ENCODE measurements at places on chromosomes 3 and 15. TPM values are rescaled to one million over a fixed set of nuclear protein-coding genes. Genes with fewer than 3 reads are reported as not detected.
A peak's percentile ranks its signal among the peaks of the same experiment; 100 is the strongest.

GRCh38 chr3:22156868-22157267 lies 405.9 kb upstream of the ZNF385D start:
- no peak for DNase-seq
- no peaks in the 10 kb centered on the region for H3K27me3 ChIP-seq
- H3K36me3 ChIP-seq: no peaks in the 10 kb centered on the region
- no peak overlapping the region for H3K27ac ChIP-seq
- no peak overlapping the region for H3K4me3 ChIP-seq

DNA sequence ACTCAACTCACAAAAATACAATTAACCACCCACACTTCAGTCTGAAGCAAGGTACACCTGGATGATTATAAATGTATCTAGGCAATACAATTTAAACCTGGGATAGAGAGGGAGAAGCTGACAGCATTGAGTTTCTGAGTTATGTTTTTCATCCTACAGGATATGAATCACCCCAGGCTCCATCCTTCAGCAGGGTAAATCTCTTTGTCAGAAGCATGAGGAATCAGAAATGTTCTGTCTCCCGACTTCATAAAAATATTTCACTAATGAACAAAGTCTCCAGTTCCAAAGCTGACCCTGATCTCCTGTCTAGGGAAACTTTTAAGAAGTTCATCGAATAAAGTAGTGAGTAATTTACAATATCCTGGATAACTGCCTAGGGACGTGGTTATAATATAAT lies 25.5 kb upstream of the FRMD4B start:
- peak; percentile 14 for DNase-seq
- H3K36me3 ChIP-seq: no peaks in the 10 kb centered on the region
- H3K4me3 ChIP-seq: no peak overlapping the region
- H3K27ac ChIP-seq: no peak overlapping the region
- no peaks in the 10 kb centered on the region for H3K4me1 ChIP-seq

GRCh38 chr3:17894434-17895060 lies 152.1 kb upstream of the TBC1D5 start:
- no peaks in the 10 kb centered on the region for H3K4me1 ChIP-seq
- H3K27me3 ChIP-seq: no peaks in the 10 kb centered on the region
- no peak overlapping the region for H3K27ac ChIP-seq
- no peaks in the 10 kb centered on the region for H3K36me3 ChIP-seq

The TRANK1 gene
- 8.9 TPM for total RNA-seq

- H3K27ac ChIP-seq: no peak overlapping the region
- no peak for DNase-seq
- no peaks in the 10 kb centered on the region for H3K4me1 ChIP-seq
- no peak overlapping the region for H3K4me3 ChIP-seq
- no peaks in the 10 kb centered on the region for H3K36me3 ChIP-seq
- no peaks in the 10 kb centered on the region for H3K27me3 ChIP-seq
Observed at GRCh38 chr3:64880916-64881315, 193.1 kb upstream of the ADAMTS9 start.

DNA sequence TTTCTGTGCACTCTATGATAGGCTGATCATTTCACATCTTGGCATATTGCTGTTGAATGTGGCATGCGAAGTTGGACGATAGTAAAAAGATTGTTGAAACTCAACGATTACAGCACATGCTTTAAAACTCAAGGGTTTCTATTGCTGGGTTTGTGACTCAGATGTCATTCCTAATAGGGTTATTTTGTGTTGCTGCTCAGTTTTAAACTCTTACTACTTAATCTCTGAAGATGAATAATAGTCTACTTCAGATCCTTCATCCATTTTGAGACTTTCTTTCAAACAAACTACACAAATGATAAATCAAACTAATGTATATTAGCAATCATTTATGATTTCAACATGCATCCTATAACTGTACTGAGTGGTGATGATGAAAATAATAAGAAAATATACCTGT lies 71.3 kb upstream of the MBNL1 start:
- 0 out of 2 replicates have a peak, but pooled peaks cover 2% of the 10 kb centered on the region for H3K4me1 ChIP-seq
- peak; percentile 50 for DNase-seq
- H3K4me3 ChIP-seq: no peak overlapping the region
- H3K27ac ChIP-seq: no peak overlapping the region
- no peaks in the 10 kb centered on the region for H3K27me3 ChIP-seq
- H3K36me3 ChIP-seq: no peaks in the 10 kb centered on the region

The GOLGA6B gene
- not detected for total RNA-seq

DNA sequence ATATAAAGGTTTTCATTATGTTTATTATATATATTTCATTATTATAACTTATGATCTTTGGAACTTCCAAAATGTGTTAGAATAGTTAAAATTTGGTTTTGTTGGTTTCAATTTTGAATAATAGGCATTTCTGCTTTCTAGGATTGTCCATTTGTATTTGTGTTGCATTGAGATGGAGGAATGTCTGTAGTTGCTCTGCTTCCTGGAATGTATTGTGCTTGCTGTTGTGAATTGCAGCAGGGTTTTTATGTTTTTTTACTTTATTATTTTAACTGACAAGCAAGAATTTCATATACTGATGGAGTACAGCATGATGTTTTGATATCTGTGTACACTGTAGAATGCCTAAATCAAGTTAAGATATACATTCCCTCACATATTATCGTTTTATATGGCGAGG lies 247.4 kb downstream of the XXYLT1 start:
- no peak overlapping the region for H3K27ac ChIP-seq
- no peaks in the 10 kb centered on the region for H3K4me1 ChIP-seq
- DNase-seq: no peak

The STRA6 gene
- total RNA-seq: not detected

GRCh38 chr3:160540551-160540950 lies 24.8 kb downstream of the KPNA4 start:
- H3K36me3 ChIP-seq: no peaks in the 10 kb centered on the region
- H3K27me3 ChIP-seq: no peaks in the 10 kb centered on the region
- H3K4me1 ChIP-seq: 0 out of 2 replicates have a peak, but pooled peaks cover 2% of the 10 kb centered on the region
- no peak overlapping the region for H3K4me3 ChIP-seq
- H3K27ac ChIP-seq: no peak overlapping the region

DNA sequence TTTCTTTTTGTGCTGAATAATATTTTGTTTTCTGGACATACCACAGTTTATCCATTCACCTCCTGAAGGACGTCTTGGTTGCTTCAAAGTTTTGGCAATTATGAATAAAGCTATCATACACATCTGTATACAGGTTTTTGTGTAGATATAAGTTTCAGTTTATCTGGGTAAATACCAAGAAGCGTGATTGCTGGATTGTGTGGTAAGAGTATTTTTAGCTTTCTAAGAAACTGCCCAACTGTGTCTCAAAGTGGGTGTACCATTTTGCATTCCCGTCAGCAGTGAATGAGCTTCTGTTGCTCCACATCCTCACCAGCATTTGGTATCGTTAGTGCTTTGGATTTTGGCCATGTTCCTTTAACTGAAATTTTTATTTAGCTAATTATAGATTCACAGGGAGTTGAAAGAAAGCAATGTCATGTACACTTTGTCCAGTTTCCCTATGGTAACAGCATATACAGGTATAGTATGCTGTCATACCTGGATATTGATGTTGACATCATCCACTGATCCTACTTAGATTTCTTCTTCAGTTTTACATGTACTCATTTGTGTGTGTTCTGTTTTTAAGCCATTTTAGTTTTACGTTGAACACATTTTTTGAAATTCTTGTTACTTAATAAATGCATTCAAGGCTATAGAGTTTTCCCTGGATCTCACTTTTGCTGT lies 11.9 kb downstream of the ARID3B start:
- H3K36me3 ChIP-seq: peaks cover 16% of the 10 kb centered on the region
- no peaks in the 10 kb centered on the region for H3K27me3 ChIP-seq
- H3K4me3 ChIP-seq: no peak overlapping the region

DNA sequence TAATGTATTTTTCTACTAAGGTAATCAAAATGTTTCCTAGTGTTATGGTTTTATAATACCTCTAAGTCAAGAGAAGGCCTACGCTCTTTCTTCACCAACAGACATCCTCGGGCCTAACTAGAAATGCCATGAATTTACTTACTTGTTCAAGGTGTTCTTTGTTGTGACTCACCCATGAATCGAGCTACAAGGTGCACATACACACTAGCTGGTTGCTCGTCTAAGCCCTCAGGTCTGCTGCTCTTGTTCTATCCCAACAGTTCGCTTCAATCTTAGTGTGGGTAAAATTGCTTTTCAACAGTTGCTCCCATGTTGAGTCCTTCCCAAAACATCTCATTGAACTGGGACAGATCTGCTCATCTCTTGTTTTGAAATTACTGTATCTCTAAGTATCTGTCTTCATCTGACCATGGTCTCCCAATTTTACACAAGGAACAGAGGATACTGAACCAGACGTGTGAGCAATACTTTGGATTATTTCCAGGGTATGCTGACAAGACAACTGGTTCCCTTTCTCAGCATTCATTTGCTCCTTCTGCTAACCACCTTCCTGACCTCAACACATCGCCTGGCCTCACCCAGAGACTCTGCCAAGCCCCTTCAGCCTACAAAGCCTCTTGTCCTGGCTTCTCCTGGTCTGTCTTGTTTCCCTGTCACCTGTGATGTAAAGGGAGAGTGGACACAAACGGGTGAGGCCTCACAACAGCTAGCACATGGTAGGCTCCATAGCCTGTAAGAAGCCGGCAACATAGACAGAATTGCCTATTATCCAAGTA lies 84.2 kb downstream of the NEDD4 start:
- peak overlapping the region; percentile 80 for H3K27ac ChIP-seq
- peak; percentile 70 for DNase-seq
- no peaks in the 10 kb centered on the region for H3K27me3 ChIP-seq
- no peaks in the 10 kb centered on the region for H3K36me3 ChIP-seq
- H3K4me3 ChIP-seq: no peak overlapping the region

The KCNMB2 gene
- total RNA-seq: not detected

The TM4SF1 gene
- total RNA-seq: 366 TPM

- H3K4me3 ChIP-seq: no peak overlapping the region
- no peaks in the 10 kb centered on the region for H3K4me1 ChIP-seq
- DNase-seq: no peak
- no peaks in the 10 kb centered on the region for H3K36me3 ChIP-seq
Observed at GRCh38 chr15:86445579-86446252, 366.0 kb downstream of the AGBL1 start.

- peaks cover 1% of the 10 kb centered on the region for H3K36me3 ChIP-seq
- H3K4me3 ChIP-seq: peak overlapping the region; percentile 95
- DNase-seq: peak; percentile 5
- H3K4me1 ChIP-seq: peaks cover 4% of the 10 kb centered on the region
- no peak overlapping the region for H3K27ac ChIP-seq
- no peaks in the 10 kb centered on the region for H3K27me3 ChIP-seq
Observed at GRCh38 chr15:45023659-45024225, 747 bp downstream of the SORD start.

The CALML4 gene
- 0.36 TPM for total RNA-seq

GRCh38 chr3:123832692-123833397 lies 51.3 kb downstream of the MYLK start:
- H3K36me3 ChIP-seq: peaks cover 39% of the 10 kb centered on the region
- no peak overlapping the region for H3K4me3 ChIP-seq
- peaks cover 16% of the 10 kb centered on the region for H3K4me1 ChIP-seq
- DNase-seq: no peak

- no peaks in the 10 kb centered on the region for H3K4me1 ChIP-seq
- H3K27me3 ChIP-seq: peaks cover 55% of the 10 kb centered on the region
- H3K36me3 ChIP-seq: no peaks in the 10 kb centered on the region
- H3K27ac ChIP-seq: no peak overlapping the region
- H3K4me3 ChIP-seq: no peak overlapping the region
Observed at GRCh38 chr3:42500091-42500490, 2.4 kb upstream of the VIPR1 start.

DNA sequence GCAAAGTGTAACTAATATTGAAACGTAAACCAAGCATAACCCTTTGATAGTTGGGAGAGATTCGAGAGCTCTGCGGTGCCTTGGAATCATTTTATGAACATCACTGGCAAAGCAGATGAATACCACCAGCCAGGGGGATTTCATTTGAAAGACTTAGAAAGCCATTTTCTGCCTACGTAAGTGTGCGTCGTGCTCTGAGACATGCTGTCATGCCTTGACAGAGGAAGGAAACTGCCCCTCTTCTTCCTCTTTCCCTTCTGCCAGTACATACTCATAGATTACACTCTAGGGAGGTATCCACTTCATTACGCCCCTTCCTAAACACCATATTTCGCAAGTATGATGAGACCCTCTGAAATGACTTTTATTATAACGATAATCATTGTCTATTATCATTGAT lies 3.3 kb upstream of the MTHFS start:
- peaks cover 10% of the 10 kb centered on the region for H3K4me1 ChIP-seq
- H3K36me3 ChIP-seq: no peaks in the 10 kb centered on the region
- no peaks in the 10 kb centered on the region for H3K27me3 ChIP-seq
- H3K27ac ChIP-seq: no peak overlapping the region
- no peak for DNase-seq

The CTXND1 gene
- not detected for total RNA-seq

The ZNF502 gene
- total RNA-seq: 5.7 TPM

The IL17RD gene
- 0.72 TPM for total RNA-seq

DNA sequence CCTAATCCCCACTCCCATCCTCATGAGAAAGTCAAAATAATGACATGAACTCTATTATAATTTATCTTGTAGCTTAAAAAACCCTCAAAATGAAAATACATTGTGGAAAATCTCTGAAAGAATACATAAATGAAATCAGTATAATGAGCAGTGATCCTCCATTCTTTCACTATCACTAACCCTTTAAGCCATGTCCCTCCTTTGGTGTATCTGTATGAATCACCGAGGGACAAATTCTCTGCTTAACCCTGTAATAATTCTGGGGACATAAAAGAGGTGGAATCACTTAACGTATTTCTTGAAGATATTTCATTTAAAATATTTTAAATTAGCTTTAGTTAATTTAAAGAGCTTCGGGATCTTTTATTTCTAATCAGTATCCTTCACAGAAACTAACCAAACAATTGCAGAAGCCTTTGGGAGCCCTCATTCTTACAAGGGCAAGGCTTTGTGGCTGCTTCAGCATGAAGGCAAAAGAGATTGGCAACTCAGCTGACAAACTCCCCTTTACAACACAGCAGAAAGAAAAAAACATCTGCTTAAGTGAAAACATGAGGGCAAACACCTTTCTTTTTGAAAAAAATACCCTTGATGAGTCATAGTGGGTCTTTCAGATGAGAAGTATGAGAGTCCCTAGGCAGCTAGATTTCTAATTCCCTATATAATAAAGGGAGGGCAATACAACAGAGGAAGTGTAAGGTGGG lies 44.0 kb upstream of the ALCAM start:
- no peaks in the 10 kb centered on the region for H3K36me3 ChIP-seq
- H3K4me3 ChIP-seq: no peak overlapping the region
- H3K27ac ChIP-seq: no peak overlapping the region
- no peaks in the 10 kb centered on the region for H3K4me1 ChIP-seq

DNA sequence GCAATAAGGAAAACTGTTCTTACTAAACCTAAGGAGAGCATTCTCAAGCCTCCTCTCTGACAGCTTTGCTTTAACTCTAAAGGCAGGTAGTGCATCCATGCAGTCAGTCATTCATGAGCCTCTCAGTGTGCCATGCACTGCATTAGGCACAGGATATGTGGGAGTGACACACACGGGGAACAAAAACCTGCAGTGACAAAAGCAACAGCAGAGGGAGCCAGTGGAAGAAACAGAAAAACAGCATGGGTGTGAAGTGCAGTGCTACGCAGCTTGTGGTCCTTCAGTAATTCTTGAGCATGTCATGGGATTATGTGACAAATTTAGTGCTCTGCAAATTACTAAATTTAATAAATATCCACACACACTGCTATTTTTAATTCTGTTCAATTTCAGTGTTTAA lies 230.7 kb downstream of the BBX start:
- H3K4me3 ChIP-seq: no peak overlapping the region
- no peak overlapping the region for H3K27ac ChIP-seq
- H3K36me3 ChIP-seq: peaks cover 1% of the 10 kb centered on the region
- DNase-seq: peak; percentile 30
- H3K4me1 ChIP-seq: no peaks in the 10 kb centered on the region

- DNase-seq: no peak
- no peak overlapping the region for H3K4me3 ChIP-seq
- H3K27ac ChIP-seq: no peak overlapping the region
Observed at GRCh38 chr3:72298201-72299152, 513.5 kb upstream of the PROK2 start.

Data from IMR-90 (cell line).